Activated CD4-positive, alpha-beta T cell treated with anti-CD3 and anti-CD28 coated beads, Interleukin-2, amount 50 U/mL, for 24 hours (primary cell): ENCODE measurements at places on chromosomes 13 and 19.

- no peak for DNase-seq
These were observed 5.6 kb downstream of the TLE6 start for GRCh38 chr19:2982983-2983350.

DNA sequence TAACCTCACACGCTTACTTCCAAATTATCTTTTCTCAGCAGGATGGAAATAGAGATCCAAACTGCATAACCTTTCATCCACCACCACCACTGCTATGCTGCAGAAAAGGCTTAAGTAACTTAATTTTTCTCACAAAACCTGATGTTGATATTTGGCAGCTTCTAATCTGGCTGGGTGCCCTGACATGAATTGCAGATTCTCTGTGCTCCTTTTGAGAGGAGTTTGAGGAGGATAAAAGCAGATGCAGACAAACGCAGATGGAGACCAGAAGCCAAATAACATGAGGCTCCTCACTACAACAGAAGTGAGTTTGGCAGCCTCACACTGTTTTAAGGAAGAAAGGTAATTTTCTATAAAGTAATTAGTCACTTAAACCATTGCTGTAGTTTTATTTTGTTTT lies 646.2 kb upstream of the ATXN8OS start:
- DNase-seq, result no peak

DNA sequence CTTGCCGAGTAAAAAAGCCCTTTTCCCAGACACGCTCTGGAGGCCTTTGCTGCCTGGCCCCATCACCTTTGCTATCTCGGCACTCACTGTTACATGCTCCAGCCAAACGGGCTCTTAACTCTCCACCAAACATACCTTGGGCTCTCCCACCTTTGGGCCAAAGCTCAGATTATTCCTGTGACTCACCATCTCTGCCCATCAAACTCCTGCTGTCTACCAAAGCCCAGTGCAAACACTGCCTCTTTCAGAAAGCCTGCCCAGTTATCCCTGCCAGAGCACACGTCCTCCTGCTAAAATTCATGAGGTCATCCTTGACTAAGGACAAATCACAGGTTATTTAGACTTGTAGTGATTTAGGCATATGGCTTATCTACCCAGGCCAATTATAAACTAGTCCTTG lies 48.1 kb upstream of the SERPINE3 start:
- no peak for DNase-seq

- DNase-seq, result no peak
These were observed 5.6 kb upstream of the PRKD2 start for GRCh38 chr19:46722421-46723022.

GRCh38 chr13:99661791-99662190 lies 160.5 kb downstream of the TM9SF2 start:
- no peak for DNase-seq

GRCh38 chr19:45123440-45123850 lies 30.5 kb downstream of the PPP1R37 start:
- DNase-seq, result no peak

GRCh38 chr13:110151462-110151861 lies 155.5 kb downstream of the COL4A1 start:
- no peak for DNase-seq

DNA sequence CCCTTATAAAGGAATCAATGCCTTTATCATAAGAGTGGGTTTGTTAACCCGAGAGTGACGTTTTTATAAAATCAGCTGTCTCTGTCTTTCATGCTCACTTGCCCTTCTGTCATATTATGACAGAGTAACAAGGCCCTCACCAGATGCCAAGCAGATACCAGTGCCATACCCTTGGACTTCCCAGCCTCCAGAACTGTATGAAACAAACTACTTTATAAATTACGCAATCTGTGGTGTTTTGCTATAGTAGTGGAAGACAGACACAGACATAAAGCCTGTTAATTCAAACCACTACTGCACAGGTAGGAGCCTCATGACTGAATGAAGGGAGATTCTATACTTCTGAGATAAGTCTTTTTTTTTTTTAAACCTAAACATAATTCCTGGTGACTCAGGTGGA lies 4.6 kb downstream of the VN1R1 start:
- DNase-seq, result no peak

DNA sequence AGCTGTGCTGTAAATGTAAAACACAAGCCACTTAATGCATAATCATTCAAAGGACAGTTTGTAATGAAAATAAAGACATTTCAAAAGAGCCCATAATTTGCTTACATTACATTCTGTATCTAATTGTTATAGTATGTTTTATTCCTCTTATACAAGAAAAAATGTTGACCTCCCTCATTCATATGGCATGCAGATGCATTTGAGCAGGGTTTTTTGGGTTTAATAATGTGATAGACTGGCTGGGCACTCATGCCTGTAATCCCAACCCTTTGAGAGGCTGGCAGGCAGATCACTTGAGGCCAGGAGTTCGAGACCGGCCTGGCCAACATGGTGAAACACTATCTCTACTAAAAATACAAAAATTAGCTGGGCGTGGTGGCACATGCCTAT lies 11.6 kb upstream of the ARL11 start:
- DNase-seq, result no peak

DNA sequence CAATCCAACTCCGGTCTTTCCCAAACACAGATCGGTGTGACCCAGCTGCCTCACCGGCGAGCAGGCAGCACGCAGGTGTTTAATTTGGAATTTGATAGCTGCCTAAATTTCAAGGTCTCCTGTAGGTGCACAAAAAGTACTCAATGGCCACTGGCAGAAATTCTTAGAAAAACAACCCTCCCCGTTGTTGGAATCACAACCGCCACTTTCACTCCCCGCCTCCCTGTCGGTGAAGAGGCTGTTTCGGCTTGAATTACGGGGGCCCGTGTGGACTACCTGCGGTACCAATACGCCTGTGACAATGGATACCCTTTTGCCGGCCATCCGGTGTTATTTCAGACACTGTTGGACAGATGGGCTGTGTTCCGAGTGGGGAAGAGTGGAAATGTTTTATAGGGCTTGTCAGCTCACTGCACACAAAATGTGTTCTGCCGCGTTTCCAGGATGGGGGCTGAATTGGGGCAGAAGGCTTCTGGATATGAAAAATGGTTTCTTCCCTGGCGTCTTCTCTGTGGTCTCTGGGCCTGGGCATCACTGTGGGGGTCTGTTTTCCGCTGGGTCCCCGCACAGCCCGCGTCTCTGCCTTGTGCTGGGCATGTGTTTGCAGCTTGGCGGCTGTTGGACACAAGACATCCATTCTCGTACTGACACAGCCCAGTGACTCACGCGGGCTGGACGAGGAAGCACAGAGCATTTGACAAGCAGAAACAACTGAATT lies 45.4 kb downstream of the ZIC5 start:
- no peak for DNase-seq

- no peak for DNase-seq
These were observed 803.6 kb downstream of the DIAPH3 start for GRCh38 chr13:59360108-59360507.

GRCh38 chr13:24670961-24671381 lies 9.2 kb upstream of the ATP12A start:
- no peak for DNase-seq

GRCh38 chr19:39139305-39139874 lies 13.8 kb downstream of the PAK4 start:
- DNase-seq, result no peak

DNA sequence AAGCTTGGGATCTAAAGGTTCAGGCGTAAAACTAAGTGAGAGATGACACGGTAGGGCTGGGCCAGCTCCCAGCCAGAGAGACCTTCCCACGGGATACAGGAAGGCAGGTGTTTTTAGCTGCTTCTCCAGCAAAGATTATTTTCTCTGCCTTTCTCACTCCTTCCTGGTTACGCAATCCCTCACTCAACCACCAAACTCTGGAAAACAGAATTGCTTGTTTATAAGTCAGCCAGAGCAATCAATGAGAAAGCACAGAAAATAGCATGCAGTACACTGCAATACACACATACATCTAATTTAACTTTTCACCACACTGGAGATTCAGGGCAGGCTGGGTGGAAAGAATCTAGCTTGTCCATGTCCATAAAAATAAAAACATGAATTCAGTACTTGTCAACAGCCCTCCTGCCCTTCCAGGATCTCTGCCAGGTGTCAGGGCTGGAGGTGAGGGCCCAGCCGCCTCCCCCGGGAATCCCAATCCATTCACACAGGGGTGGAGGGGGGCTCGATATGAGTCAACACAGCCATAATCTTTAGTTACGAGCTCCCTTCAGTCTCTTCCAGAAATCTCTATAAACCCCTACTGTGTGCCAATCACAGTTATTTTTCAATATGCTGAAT lies 12.2 kb downstream of the RHPN2 start:
- DNase-seq, result no peak

- DNase-seq, result no peak
These were observed 3.0 kb upstream of the APC2 start for GRCh38 chr19:1446713-1447481.

DNA sequence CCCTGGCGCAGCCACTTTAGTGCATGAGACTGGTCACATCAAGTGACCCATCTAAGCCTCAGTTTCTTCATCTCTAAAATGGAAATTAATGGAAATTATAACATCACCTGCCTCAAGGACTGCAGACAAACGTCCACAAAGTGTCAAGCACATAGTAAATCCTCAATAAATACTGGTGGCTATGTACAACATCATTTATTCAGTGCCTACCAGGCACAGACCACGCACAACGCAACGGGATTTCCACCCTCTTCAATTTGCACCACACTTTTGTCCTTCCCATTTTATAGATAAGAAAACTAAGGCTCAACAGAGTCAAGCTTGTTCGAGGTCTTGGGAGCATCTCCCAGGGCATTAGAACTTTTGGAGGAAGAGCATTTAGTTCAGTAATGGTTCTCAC lies 1.4 kb downstream of the ELAVL1 start:
- DNase-seq, result no peak

DNA sequence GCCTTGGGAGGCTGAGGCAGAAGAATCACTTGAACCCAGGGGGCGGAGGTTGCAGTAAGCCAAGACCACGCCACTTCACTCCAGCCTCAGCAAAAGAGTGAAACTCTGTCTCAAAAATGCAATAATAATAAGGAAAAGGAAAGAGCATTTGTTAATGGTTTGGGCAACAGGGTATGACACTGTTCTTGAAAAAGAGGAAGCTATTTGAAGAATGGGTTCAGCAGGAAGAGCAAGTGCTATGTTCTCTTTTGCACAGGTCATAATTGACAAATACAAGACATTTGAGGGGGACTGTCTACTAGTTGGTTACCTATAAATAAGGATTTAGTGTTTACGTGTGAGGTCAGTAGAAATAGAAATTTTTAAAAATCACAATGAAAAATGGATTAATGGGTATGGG lies 218.3 kb downstream of the DCT start:
- DNase-seq, result no peak

DNA sequence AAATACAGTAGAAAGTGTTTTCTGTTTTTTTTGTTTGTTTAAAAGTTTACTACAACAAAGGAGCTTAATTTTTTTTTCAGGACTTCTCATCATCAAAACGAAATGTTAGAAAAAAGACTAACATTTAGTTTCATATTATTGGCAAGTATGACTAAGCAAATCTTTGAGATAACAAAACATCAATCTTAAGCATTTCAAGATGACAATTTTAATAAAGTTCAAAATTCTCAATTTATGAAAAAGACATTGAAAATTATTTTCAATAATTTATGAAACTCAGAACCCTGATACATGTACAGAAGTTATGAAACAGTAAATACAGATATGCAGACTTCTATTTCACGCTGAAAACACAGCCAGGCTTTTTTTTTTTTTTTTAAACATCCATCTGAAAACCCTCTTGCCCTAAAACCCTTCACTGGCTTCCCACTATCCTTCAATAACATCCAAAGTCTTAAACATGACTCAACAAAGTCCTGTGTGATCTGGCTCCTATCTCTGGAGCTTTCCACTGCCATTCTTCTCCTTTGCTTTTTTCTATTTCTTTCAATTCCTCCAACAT lies 3.9 kb downstream of the RBM26 start:
- no peak for DNase-seq

DNA sequence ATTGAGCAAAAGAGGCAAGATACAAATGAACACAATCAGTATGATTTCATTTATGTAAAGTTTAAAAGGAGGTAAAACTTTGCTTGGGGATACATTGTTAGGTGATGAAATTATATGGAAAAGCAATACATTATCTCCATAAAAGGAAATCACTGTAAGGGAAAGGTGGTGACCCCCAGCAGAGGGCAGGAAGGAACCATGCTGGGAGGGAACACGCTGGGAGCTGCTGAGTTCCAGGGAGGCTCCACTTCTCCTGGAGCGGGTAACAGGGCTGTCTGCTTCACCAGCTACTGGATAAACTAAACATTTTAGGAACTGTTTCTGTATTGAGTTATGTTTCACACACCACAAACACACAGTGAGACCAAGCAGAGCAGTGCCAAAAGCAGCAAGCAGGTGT lies 91.2 kb downstream of the KATNAL1 start:
- DNase-seq, result no peak

GRCh38 chr13:22235950-22236290 lies 565.0 kb downstream of the FGF9 start:
- DNase-seq, result no peak

- DNase-seq, result no peak
These were observed 500.8 kb downstream of the SLITRK6 start for GRCh38 chr13:85298387-85298924.

DNA sequence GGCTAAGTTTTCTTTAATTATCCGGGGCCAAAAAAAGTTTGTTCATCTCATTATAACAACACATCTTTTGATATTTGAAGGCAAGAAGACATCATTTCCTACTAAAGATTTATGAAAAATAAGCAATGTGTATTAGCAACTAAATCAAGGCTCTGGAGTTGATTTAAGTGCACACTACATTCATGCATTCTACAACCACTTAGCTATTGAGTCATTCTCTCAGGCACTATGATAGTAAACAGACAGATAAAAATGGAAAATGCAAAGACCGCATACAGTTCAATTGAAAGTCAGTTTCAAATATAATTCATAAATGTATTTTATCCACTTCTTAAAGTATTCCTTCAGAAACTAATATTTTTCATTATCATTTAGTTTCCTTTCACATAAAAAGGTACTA lies 1395.2 kb downstream of the PCDH9 start:
- no peak for DNase-seq

DNA sequence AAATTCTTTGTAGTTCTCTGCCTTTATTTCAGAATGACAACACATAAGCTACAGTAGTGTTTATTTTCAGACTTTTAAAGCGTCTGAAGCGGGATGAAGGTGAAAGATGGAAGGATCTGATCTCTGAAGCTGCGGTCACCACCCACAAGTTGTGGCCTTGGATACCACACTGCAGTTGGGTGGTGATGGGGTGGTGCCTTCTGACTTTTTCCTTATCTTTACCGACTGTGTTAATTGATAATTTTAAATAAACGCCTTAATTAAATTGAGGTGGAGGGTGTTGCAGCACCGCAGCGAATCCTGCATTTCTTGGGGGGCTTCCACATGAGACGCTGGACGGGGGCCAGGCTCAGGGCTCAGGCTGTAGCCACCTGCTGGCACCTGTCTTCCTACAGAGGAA lies 1.3 kb downstream of the TFDP1 start:
- DNase-seq, result no peak

- no peak for DNase-seq
These were observed 43.2 kb downstream of the BBC3 start for GRCh38 chr19:47187797-47188196.
